ENCODE measurements at places on chromosomes 3 and 15. TPM values are rescaled to one million over a fixed set of nuclear protein-coding genes. Genes with fewer than 3 reads are reported as not detected.

Gene PPP4R2
- total RNA-seq: 79.2 TPM

Gene SLC15A2
- total RNA-seq: 0.14 TPM

Gene ACKR2
- total RNA-seq: 0.28 TPM

Gene TMEM212
- total RNA-seq: not detected

Gene TGM5
- total RNA-seq: not detected

Gene SPTSSB
- not detected for total RNA-seq

Gene PRICKLE2
- total RNA-seq: 59.9 TPM
